Pancreas (tissue), 10 donors: ENCODE measurements at places on chromosomes 3 and 15. TPM values are rescaled to one million over a fixed set of nuclear protein-coding genes. Genes with fewer than 3 reads are reported as not detected.

LRRK1 gene
- 10.6 TPM for polyA plus RNA-seq

DNA sequence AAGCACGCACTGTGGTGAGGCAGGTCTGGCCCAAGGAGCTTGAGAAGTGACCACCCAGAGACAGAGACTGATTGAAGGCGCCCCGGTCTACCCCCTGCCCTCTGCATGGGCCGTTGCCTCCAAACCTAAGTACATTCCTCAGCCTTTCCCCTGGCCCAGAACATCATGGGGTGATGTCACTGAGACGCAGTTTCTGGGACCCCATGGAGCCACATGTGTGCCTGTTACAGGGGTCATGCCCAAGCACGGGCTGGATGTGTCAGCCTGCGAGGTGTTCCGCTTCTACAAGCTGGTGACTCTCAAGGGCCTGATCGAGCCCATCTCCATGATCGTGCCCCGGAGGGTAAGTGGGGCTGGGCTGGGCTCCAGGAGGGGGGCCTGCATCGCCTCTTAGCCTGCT lies 102.2 kb downstream of the ANP32A start:
- no peaks in the 10 kb centered on the region for H3K4me1 ChIP-seq
- H3K27me3 ChIP-seq = no peaks in the 10 kb centered on the region

GRCh38 chr3:57157545-57157944 lies 7.6 kb downstream of the IL17RD start:
- no peak overlapping the region for H3K27ac ChIP-seq
- H3K36me3 ChIP-seq = no peaks in the 10 kb centered on the region
- no peak for DNase-seq

GRCh38 chr3:57948781-57949242 lies 59.4 kb upstream of the FLNB start:
- H3K4me1 ChIP-seq = peaks cover 14% of the 10 kb centered on the region
- no peaks in the 10 kb centered on the region for H3K36me3 ChIP-seq
- no peaks in the 10 kb centered on the region for H3K27me3 ChIP-seq
- H3K4me3 ChIP-seq = no peak overlapping the region

DNA sequence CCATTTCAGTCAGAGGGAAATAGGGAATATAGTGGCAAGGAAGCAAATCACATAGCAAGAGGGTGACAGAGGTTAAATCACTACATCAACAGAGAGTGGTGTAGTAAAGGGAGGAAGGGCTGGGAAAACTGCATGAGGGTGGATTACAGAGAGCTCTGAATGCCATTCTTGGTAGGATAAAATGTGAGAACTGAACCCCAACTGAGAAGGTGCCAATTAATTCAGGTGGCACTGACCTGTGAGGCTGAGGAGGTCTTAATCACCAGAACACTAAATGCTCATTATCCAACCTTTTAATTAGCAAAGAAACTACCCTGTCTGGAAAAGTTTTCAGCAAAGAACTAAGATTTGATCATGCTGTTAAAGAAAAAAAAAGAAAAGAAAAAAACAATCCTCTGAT lies 202.7 kb downstream of the LRRN1 start:
- H3K4me1 ChIP-seq = no peaks in the 10 kb centered on the region
- H3K36me3 ChIP-seq = no peaks in the 10 kb centered on the region
- no peak for DNase-seq
